ENCODE measurements at places on chromosomes 16 and 17.

- DNase-seq = no peak
Measured at GRCh38 chr17:18919963-18920362, 32.0 kb upstream of the SLC5A10 start.

GRCh38 chr16:49958448-49958847, 66.6 kb upstream of the CNEP1R1 start:
- DNase-seq = no peak

- DNase-seq = peak; percentile 84
Measured at GRCh38 chr17:17836818-17837379, at the start of gene SREBF1. SREBF1 (minus strand) TSS chr17:17836986; CDS start chr17:17836817, 169 bp downstream.

DNA sequence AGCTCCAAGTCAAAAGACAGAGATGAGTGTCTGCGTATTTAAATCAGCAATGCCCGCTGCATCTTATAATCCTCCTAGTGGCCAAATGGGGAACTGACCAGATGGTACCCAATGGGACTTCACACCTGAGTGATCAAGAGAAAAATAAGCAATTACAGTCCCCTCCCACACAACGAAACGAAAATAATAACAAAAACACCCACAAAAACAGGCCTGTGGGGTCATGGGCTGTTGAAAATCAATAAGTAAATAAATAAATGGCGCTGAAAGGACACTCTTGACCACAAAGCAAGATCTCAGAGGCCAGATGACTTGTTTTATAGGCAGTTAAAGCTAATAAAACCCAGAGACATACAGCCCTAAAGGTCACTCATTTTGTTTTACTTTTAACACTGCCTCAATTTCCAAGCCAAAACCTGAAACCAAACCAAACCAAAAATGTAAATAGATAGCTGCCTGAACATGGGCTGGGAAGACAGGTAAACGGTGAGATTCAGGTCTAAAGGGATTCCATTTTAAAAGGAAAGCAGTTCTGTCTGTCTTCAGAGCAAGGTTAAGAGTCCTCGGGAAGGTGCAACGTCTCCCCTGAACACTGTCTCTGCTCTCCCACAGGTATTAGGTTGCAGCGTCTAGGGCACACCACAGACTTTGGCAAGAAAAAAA, 1.3 kb downstream of the ZNF821 start:
- DNase-seq = no peak

DNA sequence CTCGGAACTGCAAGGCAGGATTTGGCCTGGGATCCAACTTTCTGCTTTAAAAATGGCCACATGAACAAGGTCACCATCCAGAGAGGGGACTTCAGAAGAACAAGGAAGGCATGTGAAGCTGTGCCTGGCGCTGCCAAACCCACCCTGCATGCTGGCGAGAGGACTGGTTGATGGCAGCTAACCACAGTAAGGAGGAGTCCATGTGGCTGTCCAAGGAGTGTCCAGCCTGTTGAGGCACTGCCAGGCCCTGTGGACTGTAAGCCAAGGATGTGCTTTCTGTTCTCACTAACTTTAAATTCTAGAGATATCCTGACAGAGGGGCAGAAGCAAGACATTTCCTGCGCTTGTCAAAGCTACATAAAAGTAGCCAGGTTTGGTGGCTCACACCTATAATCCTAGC, 40.4 kb downstream of the CDK5R1 start:
- DNase-seq = no peak

- no peak for DNase-seq
Measured at GRCh38 chr17:33908363-33909064, 346.6 kb upstream of the CCL2 start.

DNA sequence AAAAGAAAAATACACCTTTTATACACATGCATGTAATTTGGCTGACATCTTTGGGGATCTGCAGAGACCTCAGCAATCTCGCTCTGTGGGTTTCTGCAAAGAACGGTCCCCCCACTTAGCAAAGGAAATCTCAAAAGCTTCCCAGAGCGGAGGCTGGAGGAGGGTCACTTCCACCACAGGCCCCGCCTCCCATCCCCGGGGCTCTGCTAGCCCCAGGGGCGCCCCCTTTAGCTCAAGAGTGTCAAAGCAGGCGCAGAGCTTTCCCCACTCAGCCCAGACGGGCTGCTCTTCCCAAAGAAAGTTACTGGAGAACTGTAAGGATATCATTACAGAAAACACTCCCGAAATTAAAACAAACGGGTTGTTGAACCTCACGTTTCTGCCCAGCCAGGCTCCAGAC, 11.4 kb downstream of the SLC13A5 start:
- DNase-seq = peak; percentile 56

DNA sequence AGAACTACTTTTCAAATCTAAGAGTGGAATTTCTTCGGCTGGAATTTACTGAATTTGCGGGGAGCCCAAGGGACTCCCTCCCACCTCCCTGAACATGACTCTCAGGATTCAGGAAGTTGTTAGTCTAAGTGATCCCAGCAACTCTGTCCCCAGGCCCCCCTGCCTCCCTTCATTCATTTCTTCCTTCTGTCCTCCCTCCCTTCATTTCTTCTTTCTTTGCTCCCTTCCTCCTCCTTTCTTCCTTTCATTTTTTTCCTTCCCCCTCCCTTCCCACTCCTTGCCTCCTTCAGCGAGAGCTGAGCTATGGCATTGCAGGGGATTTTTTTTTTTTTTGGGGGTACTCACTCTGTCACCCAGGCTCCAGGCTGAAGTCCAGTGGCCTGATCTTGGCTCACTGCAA, 10.9 kb upstream of the JUP start:
- no peak for DNase-seq

DNA sequence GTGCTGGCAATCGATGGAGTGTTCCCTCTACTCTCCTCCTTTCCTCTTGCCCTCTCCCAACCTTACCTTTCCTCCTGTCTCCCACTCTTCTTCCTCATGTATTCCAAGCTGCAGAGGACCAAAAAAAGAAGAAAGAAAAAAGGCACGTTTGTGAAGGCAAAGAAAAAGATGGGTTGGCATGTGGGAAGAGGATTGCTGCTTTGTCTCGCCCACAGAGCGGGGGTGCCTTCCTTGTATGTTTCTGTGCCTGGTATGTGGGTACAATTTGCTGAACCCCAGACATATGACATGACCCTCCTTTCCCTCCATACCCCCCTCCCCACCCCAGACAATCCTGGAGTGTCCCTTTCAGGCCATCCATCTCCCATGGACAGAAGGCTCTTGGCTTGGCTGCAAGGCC, 13.1 kb upstream of the CTCF start:
- DNase-seq = no peak

DNA sequence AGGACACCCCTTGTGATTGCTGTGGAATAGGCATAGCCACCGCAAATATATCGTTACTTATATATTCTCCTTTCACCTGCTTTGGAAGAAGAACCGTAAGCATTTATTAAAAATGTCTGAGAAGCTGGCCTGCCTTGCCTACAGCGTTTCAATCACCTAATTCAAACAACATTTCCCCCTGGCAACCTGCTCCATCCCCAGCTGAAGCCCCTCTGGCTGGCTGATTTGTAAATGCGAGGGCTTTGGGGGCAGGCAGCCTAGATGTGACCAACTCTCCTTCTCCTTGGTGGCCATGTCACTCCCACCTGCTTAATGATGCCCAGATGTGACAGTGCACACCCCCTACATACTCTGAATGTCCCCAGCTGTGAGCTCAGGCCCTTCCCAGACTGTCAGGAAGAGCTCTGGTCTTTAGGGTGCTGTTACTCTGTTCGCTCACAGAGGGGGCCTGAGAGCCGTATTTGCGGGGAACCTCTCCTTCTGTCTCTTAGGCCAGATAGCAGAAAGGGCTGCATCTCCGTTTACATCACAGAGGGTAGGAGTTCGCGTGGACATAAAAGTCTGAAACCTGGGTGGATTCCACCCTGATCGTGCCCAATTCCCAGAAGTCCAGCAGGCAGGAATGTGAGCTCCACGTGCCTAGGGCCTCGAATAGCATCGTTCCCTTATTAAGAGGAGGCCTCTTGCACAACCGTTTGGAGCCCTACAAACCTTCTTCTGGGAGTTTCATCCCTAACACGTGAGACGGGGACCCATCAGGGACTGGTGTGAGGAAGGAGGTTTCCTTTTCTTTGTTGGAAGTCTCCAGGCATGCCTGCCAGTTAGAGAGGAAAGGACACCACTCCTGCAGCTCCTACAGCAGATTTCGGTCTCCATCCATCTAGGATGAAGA, 2.4 kb upstream of the SDK2 start:
- no peak for DNase-seq

- no peak for DNase-seq
Measured at GRCh38 chr17:6681176-6681575, 29.6 kb downstream of the C17orf100 start.

GRCh38 chr17:73141411-73141810, 23.4 kb upstream of the SSTR2 start:
- no peak for DNase-seq

GRCh38 chr17:71638668-71639067, 482.2 kb upstream of the SOX9 start:
- no peak for DNase-seq

GRCh38 chr17:70863436-70864248, 694.3 kb downstream of the KCNJ2 start:
- no peak for DNase-seq

DNA sequence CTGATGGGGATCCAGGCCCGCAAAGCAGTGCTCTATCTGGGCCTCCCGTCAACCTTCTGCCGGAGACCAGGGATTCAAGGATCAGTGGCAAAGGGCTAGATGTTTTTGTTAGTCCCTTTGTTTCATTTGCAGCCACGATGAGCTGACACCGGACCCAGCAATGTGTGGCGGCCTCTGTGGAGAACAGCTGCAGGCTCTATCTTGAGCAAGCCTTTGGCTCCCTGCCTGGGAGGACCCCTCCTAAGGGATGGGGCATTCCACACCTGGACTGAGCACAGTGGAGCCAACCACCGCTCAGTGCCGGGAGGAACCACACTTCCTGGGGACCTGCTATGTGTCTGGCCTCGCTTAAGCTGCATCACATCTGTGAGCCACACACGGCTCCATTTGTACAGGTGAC, 215.8 kb downstream of the RBFOX3 start:
- no peak for DNase-seq

DNA sequence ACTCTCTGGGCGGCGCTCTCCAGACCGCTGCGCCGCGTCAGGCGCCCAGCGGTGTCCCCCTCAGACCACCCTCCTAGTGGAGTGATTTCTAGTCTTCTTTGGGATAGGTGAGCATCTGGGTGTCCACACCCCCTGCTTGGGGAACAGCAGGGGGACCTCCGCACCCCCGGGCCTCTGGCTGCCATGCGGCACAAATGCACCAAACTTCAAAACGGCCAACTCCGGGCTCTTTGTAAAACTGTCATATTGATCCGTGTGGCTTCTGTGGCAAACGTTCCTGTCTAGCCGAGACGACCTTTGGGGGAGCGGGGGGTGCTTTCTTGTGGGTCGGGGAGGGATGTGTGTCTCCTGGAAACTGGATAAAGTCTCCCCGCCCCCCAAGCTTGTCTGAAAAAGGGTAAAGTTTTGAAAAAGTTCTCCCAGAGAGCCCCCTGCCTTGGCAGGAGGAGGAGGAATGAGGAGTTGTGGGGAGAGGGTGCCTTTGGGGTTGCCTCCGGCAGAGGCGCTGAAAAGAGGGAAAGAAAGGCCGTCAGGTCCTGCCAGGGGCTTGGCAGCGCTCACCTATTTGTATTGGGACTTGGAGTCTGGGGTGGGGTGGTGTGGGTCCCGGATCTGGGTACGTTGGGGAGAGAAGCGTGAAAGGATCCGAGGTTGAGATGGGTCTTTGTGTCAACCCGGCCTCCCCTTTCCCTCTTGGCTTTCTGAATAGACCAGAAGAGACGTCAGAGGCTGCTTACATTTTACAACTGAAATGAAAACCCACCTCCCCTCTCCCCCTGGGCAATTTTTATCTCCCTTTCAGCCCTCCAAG, 2.2 kb upstream of the CHD3 start:
- peak; percentile 72 for DNase-seq

DNA sequence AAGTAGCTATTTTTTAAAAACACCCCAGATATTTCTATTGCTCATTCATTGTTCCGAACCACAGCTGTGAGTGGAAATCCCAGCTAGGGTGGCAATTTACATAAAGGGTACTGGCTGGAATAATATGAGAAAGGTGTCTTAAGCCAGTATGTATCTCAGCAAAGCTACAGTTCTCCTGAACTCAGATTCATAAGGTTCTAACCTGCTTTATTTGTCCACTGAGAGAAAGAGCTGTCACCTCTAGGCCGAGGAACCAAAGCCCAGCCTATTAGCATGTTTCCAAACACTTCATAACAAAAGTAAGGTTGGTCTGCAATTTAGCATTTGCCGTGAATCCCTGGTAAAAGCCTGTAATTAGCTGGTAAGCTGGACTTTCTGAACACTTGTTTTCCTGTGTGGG, 57.0 kb upstream of the CLEC19A start:
- no peak for DNase-seq

GRCh38 chr16:78778101-78779004, 678.9 kb downstream of the WWOX start:
- no peak for DNase-seq

GRCh38 chr17:74435775-74436359, 4.0 kb downstream of the GPRC5C start:
- no peak for DNase-seq

DNA sequence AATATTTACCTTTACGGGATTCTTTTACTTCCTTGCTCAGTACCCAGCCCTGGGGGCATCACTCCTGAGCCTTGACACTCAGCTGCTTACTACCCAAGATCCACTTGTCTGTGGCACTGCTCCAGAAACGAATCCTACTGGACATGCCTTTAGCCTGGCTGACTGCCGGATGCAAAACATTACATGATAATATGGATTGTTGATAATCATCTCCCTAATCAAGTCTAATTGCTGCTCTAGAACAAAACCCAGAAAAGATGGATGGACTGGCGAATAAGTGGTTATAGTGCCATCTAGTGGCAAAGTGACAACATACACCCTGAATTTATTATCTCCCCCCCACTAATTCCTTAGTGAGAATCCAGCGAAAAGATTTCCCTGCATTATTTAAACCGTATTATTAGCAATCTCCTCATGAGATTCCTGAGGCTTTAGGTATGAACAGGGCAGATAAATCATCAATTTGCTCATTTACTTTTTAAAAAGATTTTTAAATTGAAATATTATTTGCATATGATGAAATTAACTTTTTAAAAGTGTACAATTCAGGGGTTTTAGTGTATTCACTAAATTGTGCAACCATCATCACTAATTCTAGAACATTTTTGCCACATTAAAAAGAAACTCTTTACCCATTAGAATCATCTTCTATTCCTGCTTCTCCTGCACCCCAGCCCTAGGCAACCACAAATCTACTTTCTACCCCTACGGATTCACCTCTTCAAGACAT, 61.6 kb downstream of the RGS9 start:
- DNase-seq = no peak

Measured in activated naive CD8-positive, alpha-beta T cell treated with anti-CD3 and anti-CD28 coated beads, Interleukin-2, amount 10 ng/mL, durations not matched to agents 7 days and 5 days (primary cell).